ENCODE measurements at places on chromosomes 2 and 18. TPM values are rescaled to one million over a fixed set of nuclear protein-coding genes. Genes with fewer than 3 reads are reported as not detected.

DNA sequence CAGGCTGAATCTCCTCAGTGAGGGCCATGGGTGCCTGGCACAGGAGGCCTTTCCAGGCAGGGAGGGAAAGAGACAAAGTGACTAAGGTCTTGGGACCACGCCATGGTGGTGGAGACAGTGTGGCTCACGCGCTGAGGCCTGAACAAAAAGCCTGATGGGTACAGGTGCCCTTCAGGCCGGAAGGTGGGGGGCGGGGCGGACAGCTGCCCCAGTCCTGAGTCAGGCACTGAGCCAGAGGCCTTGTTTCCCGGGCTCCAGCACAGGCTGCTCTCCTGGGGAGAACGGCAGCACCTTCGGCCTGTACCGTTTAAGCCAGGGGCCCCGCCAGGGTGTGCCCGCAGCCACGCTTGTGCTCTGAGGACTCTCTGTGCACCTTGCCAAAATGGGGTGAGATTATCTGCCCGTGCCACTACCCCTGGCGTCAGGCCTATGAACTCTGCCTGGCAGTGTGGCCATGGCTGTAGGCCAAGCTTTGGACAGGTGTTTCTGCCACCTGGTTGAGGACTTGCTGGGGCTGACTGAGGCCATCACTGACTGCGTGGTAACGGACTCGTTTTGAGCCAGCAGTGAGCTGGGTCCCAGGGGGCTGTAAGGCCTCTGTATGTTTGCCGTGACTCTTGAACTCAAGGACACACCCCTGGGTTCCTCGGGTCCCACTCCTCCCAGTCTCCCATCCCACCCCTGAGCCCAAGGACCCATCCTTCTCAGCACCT lies 31.7 kb upstream of the DNMT3A start:
- no peak for DNase-seq
- H3K4me1 ChIP-seq: peaks cover 15% of the 10 kb centered on the region
- H3K4me3 ChIP-seq: no peak overlapping the region
- H3K36me3 ChIP-seq: no peaks in the 10 kb centered on the region
- H3K27ac ChIP-seq: peak overlapping the region; percentile 77

DNA sequence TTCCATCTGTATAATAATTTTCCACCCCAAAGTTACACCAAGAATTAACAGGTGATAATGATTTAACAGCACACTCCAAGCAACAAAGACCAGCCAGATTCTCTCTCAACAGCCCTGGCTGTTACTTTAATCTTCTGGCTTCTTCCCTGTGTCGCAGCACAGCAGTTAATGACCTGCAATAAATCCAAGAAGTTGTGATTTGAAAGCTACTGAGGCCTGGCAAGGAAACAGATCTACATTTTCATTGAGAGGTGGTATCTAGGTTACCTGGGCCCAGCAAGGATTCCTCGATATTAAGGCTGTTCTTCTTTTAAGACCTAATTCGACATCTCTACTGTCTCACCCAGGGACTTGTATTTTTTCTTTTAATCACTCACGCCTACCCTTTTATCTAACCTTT lies 433.8 kb downstream of the NBAS start:
- no peaks in the 10 kb centered on the region for H3K27me3 ChIP-seq
- no peak overlapping the region for H3K4me3 ChIP-seq
- H3K27ac ChIP-seq: no peak overlapping the region
- peaks cover 8% of the 10 kb centered on the region for H3K36me3 ChIP-seq

GRCh38 chr18:5311301-5311989 lies 15.9 kb upstream of the ZBTB14 start:
- DNase-seq: no peak
- peaks cover 4% of the 10 kb centered on the region for H3K36me3 ChIP-seq
- H3K4me1 ChIP-seq: peaks cover 13% of the 10 kb centered on the region
- H3K27me3 ChIP-seq: no peaks in the 10 kb centered on the region

- DNase-seq: no peak
- no peak overlapping the region for H3K27ac ChIP-seq
- no peaks in the 10 kb centered on the region for H3K4me1 ChIP-seq
- H3K27me3 ChIP-seq: peaks cover 52% of the 10 kb centered on the region
These were observed 114.1 kb downstream of the GFPT1 start for GRCh38 chr2:69272803-69273471.

DNA sequence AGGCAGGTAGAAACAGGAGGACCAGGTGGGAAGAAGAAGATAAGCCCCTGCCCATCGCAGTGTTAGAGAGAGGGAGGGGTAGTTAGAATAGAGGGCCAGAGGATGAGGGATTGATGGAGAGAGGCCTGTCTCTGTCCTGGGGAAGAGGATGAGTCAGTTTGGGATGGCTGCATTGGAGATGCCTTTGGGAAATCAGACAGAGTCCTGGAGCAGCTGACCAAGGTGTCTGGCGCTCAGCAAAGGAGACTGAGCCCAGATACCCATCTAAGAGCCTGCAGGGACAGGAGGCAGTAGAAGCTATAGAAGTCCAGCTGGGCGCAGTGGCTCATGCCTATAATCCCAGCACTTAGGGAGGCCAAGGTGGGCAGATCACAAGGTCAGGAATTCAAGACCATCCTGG lies 177.8 kb upstream of the HAAO start:
- H3K4me3 ChIP-seq: no peak overlapping the region
- no peaks in the 10 kb centered on the region for H3K36me3 ChIP-seq
- H3K27me3 ChIP-seq: no peaks in the 10 kb centered on the region
- H3K4me1 ChIP-seq: peaks cover 2% of the 10 kb centered on the region
- no peak for DNase-seq

- no peaks in the 10 kb centered on the region for H3K4me1 ChIP-seq
- no peak overlapping the region for H3K27ac ChIP-seq
- no peaks in the 10 kb centered on the region for H3K36me3 ChIP-seq
- DNase-seq: no peak
- no peaks in the 10 kb centered on the region for H3K27me3 ChIP-seq
These were observed 51.5 kb downstream of the L3MBTL4 start for GRCh38 chr18:6363216-6363615.

- H3K4me1 ChIP-seq: no peaks in the 10 kb centered on the region
- H3K27me3 ChIP-seq: no peaks in the 10 kb centered on the region
- no peak overlapping the region for H3K4me3 ChIP-seq
- no peak overlapping the region for H3K27ac ChIP-seq
These were observed 264.9 kb upstream of the EPAS1 start for GRCh38 chr2:46032161-46032813.

GRCh38 chr18:13577091-13577697 lies 149.2 kb downstream of the FAM210A start:
- H3K4me3 ChIP-seq: peak overlapping the region; percentile 78
- no peaks in the 10 kb centered on the region for H3K36me3 ChIP-seq
- H3K4me1 ChIP-seq: peaks cover 49% of the 10 kb centered on the region
- H3K27ac ChIP-seq: peak overlapping the region; percentile 53
- H3K27me3 ChIP-seq: no peaks in the 10 kb centered on the region

GRCh38 chr2:179260224-179260623 lies 4.4 kb downstream of the SESTD1 start:
- H3K4me3 ChIP-seq: no peak overlapping the region
- H3K36me3 ChIP-seq: no peaks in the 10 kb centered on the region
- no peak overlapping the region for H3K27ac ChIP-seq
- no peak for DNase-seq
- H3K4me1 ChIP-seq: peaks cover 69% of the 10 kb centered on the region
- peaks cover 14% of the 10 kb centered on the region for H3K27me3 ChIP-seq

DNA sequence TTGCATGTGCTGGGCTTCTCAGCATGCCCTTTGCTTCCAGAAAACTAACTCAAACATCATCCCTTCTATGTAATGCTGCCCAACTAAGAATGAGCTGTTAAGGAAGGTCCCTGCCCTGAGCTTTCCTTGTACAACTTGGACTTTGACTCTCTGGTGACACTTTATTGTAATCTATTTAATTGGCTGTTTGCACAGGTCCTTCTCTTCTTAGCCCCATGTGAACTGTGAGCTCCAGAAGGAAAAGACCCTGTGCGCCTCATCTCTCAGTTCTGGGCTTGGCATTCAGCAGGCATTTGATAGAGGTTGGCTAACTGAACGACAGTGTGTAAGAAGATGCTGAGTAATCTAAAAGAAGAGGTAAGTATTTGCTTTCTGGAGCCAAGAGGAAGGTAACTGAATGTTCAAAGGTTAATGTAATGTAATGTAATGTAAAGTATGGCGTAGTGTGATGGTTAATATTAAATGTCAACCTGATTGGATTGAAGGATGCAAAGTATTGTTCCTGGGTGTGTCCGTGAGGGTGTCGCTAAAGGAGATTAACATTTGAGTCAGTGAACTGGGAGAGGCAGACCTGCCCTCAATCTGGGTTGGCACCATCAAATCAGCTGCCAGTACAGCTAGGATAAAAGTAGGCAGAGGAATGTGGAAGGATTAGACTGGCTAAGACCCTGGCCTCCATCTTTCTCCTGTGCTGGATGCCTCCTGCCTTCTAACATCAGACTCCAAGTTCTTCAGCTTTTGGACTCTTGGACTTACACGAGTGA lies 60.8 kb upstream of the CCDC195 start:
- no peak overlapping the region for H3K4me3 ChIP-seq
- H3K27ac ChIP-seq: peak overlapping the region; percentile 68
- peaks cover 21% of the 10 kb centered on the region for H3K36me3 ChIP-seq
- H3K4me1 ChIP-seq: no peaks in the 10 kb centered on the region

DNA sequence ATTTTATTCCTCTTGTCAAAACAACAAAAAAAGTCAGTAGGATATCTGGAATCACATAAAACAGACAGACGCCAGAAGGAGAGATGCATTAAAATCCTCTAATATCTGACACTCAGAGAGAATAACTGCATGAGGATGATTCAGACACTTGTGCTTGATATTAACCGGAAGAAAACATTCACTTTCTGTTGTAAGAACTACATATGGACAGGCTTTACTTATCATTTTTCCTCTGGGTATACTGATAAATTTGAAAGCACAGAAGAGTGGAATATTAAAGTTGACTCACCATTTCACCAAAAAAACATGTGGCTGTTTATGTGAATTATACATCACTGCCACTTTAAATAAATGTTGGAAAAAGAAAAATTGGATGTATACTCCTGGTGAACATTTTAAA lies 589.1 kb upstream of the CDH2 start:
- no peaks in the 10 kb centered on the region for H3K27me3 ChIP-seq
- no peak for DNase-seq

- H3K4me3 ChIP-seq: no peak overlapping the region
- H3K4me1 ChIP-seq: no peaks in the 10 kb centered on the region
- H3K36me3 ChIP-seq: no peaks in the 10 kb centered on the region
- H3K27me3 ChIP-seq: no peaks in the 10 kb centered on the region
- no peak for DNase-seq
These were observed 248.3 kb upstream of the COL3A1 start for GRCh38 chr2:188725746-188726360.

DNA sequence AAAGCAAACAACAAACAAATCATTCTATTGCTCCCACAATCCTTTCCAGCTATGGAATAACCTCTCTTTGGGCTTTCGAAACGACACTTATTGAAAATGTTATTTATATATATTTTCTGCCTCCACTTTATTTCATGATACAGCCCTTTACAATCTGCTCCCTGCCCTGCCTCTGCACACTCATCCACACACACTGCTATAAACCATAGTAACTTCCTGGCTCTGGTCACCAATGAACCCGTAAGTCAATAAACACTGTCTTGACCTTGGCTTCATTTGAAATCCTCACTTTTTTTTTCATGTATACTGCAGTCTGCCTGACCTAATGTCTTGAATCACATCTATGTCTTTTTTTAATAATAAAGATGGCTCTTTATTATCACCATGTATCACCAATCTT lies 161.5 kb downstream of the SLC39A10 start:
- H3K4me3 ChIP-seq: no peak overlapping the region
- H3K27ac ChIP-seq: no peak overlapping the region
- no peak for DNase-seq

DNA sequence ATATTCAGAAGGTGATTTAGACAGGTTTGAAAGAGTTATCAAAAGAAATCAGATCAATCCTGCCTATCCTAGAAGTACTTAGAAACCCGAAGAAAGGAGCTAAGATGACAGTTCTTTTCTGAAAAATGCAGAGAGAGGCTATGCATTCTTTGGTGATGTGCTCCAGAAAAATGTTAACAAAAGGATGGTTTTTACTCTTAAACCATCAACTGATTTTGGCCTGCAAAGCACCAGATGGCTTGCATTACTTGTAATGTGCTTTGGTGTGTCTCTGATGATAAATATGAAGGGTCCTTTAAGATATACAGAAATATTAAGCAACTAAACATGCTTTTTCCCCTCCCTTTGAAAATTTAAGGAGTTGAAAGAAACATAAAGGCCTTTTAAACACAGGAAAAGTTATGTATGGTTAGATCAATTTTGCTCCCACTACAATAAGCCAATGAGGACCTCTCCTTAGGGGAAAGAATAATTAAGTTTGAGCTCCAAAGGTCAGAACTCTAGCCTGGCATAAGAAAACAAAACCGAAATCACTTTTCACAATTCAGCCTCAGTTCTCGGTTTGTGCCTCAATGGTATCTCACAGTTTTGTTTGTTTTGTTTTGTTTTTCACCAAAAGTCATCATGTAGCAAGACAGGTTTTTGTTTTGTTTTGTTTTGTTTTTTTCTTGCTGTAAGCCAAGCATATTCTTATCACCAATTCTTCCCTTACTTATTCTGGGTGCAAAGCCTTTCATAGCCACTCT lies 302.4 kb upstream of the NT5C1B start:
- DNase-seq: no peak
- no peaks in the 10 kb centered on the region for H3K27me3 ChIP-seq
- H3K36me3 ChIP-seq: peaks cover 31% of the 10 kb centered on the region
- H3K4me1 ChIP-seq: no peaks in the 10 kb centered on the region

DNA sequence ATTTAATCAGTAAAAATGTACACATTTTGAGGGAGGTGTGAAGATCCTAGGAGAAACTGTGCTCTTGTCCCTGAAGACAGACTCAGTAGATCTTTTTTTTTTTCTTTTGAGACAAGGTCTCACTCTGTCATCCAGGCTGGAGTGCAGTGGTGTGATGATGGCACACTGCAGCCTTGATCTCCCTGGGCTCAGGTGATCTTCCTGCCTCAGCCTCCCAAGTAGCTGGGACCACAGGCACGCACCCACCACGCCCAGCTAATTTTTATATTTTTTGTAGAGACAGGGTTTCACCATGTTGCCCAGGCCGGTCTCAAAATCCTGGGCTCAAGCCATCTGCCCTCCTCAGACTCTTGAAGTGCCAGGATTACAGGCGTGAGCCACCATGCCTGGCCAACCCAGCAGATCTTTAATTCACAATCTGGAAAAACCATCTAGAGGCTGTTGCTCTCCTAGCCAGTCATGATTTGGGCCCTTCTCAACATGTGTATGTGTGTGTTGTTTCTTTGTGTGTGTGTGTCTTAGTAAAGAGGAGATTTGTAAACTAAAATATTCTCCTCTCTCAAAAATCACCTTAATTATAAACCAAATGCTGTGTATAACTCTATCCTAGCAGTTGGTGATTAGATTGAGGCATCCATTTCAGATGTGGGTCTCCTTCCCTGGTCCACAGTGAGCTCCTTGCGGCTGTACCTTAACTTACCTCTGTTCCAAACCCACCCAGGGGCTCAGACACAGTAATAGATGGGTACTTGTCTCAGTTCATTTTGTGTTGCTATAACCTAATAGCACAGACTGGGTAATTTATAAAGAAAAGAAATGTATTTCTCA lies 3.9 kb upstream of the MYCN start:
- DNase-seq: no peak
- peaks cover 8% of the 10 kb centered on the region for H3K4me1 ChIP-seq
- H3K36me3 ChIP-seq: no peaks in the 10 kb centered on the region

- peaks cover 57% of the 10 kb centered on the region for H3K4me1 ChIP-seq
- H3K4me3 ChIP-seq: peak overlapping the region; percentile 98
- no peaks in the 10 kb centered on the region for H3K27me3 ChIP-seq
These were observed 1.3 kb downstream of the BIRC6 start for GRCh38 chr2:32358111-32358482.

GRCh38 chr2:105796131-105796638 lies 51.5 kb downstream of the NCK2 start:
- DNase-seq: peak; percentile 50
- no peaks in the 10 kb centered on the region for H3K27me3 ChIP-seq
- peak overlapping the region; percentile 99 for H3K27ac ChIP-seq
- H3K4me3 ChIP-seq: peak overlapping the region; percentile 78
- H3K36me3 ChIP-seq: peaks cover 6% of the 10 kb centered on the region
- peaks cover 51% of the 10 kb centered on the region for H3K4me1 ChIP-seq

The CTLA4 gene
- 1.5 TPM for total RNA-seq

The CCDC148 gene
- total RNA-seq: not detected

The SLC9A2 gene
- not detected for total RNA-seq

The UGT1A8 gene
- not detected for total RNA-seq

The AGXT gene
- not detected for total RNA-seq

All from naive thymus-derived CD8-positive, alpha-beta T cell (primary cell).